Motor neuron (in vitro differentiated cells): ENCODE measurements at places on chromosomes 3 and 15. TPM values are rescaled to one million over a fixed set of nuclear protein-coding genes. Genes with fewer than 3 reads are reported as not detected.

The GRAMD2A gene
- 0.44 and 1.1 TPM in 2 replicates for total RNA-seq

The PLA2G4B gene
- total RNA-seq, result 6.4 and 7.7 TPM in 2 replicates

The WDR76 gene
- 14.2 and 16.9 TPM in 2 replicates for total RNA-seq

The CAPN3 gene
- total RNA-seq, result 9.2 and 12.7 TPM in 2 replicates

The OR5K3 gene
- total RNA-seq, result not detected in 2 replicates

The TADA3 gene
- total RNA-seq, result 54.3 and 56.2 TPM in 2 replicates

The ARHGEF3 gene
- total RNA-seq, result 47.9 and 51.2 TPM in 2 replicates

The PYGO1 gene
- 0.53 and 1.3 TPM in 2 replicates for total RNA-seq

The ACKR2 gene
- total RNA-seq, result 0.26 and 0.32 TPM in 2 replicates

The CELF6 gene
- 7.1 and 7.4 TPM in 2 replicates for total RNA-seq

The RAD18 gene
- 11.1 and 11.3 TPM in 2 replicates for total RNA-seq

The GASK1A gene
- total RNA-seq, result 0.54 and 0.75 TPM in 2 replicates

DNA sequence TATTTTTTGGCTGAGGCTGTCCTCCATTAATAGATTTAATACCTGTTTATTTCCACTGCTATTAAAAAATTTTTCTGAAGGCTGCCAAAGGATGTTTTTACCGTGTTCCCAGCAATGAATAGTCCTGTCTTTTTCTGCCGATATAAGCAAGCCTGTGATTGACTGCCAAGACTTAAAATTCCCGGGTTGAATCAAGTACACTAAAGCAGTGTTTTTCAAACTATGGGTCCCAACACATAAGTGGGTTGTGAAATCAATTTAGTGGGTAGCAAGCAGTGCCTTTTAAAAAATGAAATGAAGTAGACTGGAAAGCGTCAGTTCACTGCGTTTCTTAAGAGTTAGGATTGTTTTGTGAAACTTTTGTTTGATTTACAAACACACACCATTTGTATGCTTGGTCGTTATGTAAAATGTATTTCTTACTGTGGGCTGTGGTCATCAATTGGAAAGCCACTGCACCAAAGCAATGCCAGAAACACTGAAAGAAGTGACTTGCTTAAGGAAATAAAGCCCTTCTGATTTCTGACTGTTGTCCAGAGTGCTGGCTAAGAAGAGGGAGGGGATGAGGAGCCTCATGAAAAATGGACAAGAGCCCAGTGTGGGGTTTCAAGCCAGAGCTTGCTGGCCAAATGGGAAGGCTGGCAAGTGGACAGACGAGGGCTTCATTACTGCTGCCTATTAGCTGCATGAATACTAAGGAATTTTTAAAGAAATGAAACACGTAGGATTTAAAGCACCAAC, 206.0 kb downstream of the THRB start:
- no peak for ATAC-seq

- ATAC-seq, result no peak
Observed at GRCh38 chr15:58571491-58571890, 139.7 kb downstream of the LIPC start.

GRCh38 chr3:152909180-152909883, 74.4 kb downstream of the P2RY1 start:
- peak; percentile 28 for ATAC-seq

- peak; percentile 36 for ATAC-seq
Observed at GRCh38 chr3:149971403-149972075, 844 bp upstream of the PFN2 start.

DNA sequence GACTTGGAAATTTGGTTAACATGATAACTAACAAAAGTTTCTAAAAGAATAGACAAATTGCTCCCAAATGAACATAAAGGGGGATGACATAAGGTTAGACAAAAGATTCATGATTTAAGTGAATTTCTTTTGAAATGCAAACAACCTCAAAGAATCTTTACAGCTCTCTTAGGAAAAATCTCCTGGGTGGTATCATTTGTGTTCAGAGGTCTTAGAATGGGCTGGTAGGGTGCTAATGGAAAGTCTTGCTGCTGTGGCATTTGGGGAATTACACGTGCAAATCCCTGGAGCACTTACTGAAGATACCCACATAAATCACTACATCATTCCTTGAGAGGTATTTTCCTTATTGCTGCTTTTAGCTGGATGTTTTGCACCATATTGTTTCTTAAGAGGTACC, 14.4 kb upstream of the ROBO2 start:
- no peak for ATAC-seq

DNA sequence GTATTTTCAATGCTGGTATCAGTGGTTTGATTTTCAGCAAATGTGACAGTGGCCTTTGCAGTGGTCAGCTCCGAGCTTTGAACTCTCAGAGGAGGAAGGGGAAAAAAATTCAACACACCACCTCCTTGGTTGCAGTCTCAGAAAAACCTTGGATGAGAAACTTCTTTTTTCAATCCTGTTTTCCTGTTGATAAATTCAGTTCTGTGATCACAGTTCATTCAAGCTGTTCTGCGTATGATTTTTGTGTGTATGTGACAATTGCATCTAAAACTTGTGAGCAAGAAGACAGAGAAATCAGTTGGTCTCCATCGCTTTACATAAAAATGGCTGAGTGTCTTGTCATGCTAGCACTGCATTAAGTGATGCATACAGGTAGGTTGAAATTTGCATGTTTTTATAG, 19.2 kb downstream of the ZBTB38 start:
- ATAC-seq, result no peak

DNA sequence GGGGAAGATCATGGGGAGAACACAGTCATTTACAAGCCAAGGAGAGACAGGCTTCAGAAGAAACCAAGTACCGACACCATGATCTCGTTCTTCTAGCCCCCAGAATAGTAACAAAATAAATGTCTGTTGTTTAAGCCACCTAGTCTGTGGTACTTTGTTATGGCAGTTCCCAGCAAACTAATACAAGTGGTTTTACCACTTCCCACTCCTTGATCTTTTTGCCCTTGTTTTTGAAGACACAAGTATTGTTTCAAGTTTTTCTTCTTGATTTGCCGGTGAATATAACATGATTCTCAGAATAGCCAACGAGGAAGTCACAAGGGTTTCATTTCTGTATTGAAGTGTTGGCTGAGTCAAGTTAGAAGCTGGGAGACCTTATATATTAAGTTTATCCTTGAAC, 220.3 kb downstream of the SOX2 start:
- ATAC-seq, result no peak

GRCh38 chr3:131279577-131279976, 102.0 kb upstream of the NUDT16 start:
- no peak for ATAC-seq

- ATAC-seq, result no peak
Observed at GRCh38 chr3:119901148-119901547, 119.2 kb downstream of the NR1I2 start.

GRCh38 chr3:195001961-195002861, 268.7 kb downstream of the XXYLT1 start:
- ATAC-seq, result peak; percentile 74

- peak; percentile 100 for ATAC-seq
Observed at GRCh38 chr15:92510163-92510882, 116.6 kb downstream of the ST8SIA2 start.

DNA sequence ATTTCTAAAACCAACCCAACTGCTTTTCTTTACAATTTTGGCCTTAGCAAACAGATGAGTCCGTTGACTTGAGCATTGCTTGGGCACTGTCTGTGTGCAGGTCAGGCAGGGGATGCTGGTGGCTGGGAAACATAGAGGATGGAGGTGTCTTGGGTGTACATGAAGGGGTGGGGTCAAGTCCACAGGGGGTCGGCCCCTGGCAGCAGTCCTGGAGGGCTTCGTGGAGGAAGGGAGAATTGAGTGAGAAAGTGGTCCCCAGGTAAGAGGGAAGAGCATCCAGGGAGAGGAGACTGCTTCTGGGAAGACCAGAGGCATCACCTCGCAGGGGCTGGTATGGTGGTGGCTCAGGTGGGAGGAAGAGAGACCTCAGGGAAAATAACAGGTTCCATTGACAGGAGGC, 144.8 kb downstream of the TJP1 start:
- no peak for ATAC-seq

GRCh38 chr3:78004571-78004970, 964.7 kb downstream of the ROBO2 start:
- no peak for ATAC-seq

DNA sequence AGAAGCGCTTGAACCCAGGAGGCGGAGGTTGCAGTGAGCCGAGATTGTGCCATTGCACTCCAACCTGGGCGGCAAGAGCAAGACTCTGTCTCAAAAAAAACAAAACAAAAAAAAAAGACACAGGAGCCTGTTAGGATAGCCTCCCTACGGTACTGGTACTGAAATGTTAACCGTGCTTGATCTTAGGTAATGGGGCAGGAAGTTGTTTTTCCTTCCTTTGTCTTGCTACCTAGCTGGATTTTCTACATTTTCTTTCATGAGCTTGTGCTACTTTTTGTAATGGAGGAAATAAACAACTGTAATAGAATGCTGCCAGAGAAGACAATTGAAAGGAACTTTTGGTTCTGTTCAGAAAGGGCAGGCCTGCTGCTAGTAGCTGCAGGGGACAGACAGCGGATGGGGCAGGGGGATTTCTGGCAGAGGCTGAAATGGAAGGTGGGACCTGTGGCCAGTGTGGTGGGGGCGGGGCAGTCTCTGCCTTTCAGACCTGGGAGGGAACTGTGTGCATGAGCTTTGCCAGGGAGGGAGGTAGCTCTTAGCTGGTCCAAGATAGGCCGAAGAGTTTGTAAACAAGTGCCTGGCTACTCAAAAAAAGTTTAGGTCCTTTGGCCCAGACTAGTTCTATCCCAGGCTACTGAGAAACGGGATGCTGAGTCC, 49.0 kb upstream of the SEMA4B start:
- no peak for ATAC-seq

- ATAC-seq, result peak; percentile 60
Observed at GRCh38 chr3:26281284-26281985, 341.1 kb upstream of the LRRC3B start.

DNA sequence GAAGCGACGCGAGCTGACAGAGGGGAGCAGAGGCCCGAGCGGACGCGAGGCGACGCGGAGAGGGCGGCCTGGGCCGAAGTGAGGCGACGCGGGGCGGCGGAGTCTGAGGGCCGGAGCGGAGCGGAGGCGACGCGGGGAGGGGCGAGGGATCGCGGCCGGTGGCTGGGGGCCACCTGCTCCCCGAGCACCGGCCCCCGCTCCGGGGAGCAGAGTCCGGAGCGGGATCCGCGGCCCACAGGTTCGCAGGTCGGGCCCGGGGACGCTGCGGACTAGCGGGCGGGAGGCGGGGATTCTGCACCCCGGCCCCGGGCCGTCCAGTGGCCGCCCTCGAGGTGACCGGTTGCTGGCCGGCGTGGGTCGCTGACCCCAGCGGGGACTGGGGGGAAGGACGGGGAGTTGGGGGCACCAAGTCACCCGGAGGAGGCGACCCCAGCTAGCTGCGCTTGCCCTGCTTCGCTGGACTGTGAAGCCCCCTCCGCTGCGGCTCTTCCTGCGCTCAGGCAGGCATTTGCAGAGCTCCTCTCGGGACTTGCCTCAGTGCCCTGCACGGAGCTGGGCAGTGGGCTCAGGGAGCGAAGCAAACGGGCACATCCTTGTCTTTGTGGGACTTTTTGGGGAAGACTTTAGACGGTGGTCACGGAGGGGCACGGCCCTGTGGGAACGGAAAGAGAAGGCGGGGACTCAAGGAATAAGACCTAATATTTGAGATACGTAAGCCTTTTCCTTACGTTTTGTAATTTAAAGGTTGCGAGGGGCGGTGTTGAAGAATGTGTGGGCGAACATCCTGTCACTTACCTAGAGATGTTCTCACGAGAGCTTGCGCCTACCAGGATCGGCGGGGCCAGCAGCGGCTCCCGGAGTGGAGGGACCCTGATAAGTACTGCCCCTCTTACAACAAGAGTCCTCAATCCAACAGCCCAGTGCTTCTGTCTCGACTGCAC, 566 bp downstream of the HMCES start:
- peak; percentile 62 for ATAC-seq

- ATAC-seq, result peak; percentile 5
Observed at GRCh38 chr15:25742776-25743547, 120.2 kb downstream of the ATP10A start.

DNA sequence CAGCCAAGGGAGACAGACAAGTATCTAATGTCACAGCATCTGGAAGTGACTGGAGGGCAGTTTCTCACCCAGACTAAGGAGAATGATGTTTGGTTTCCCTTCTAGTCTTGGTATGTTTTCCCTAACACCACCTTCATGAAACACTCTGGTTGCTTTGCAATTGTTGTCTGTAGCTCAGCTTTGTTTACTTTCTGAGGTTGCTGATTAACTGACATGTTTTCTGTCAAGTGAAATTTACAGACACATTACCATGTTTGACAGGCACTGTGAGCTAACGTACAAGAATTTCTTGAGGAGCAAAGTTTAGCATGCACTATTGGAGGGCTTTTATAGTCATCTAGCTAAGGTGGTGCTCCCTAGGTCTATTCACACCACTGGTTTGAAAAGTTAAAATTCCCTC, 131.6 kb upstream of the NECTIN3 start:
- ATAC-seq, result peak; percentile 74

GRCh38 chr3:82596805-82597204, 835.4 kb upstream of the GBE1 start:
- ATAC-seq, result no peak

GRCh38 chr3:129619726-129620162, 13.3 kb upstream of the PLXND1 start:
- no peak for ATAC-seq

DNA sequence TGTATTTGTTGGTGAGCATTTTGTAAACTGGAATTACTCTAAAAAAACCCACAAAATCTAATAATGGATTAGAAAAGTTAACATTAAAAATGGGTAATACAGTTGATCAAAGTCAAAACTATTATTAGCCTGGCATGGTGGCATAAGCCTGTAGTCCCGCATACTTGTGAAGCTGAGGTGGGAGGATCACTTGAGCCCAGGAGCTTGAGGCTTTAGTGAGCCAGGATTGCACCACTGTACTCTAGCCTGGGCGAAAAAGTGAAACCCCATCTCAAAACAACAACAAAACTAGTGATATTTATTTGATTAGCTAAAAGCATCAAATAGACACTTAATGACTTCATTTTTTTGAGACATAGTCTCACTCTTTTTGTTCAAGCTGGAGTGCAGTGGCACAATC, 3.6 kb downstream of the SNX1 start:
- no peak for ATAC-seq

DNA sequence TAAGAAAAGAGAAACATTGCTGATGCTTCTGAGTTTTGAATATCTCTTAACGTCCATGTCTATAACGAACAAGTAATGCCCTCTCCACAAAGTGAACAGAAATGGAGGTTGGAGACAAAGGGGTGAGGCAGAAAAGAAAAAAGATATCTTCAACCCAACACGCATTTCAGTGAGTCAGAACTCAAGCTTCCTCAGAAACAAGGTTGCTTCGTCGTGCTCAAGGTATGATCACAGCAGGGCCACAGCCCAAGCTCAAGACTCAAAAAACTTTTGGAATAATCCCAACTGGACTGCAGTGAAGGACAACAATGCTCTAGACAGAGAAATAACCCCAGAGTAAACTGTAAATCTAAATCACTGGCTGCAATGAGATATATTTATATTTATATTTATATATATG, 18.9 kb downstream of the WNT5A start:
- no peak for ATAC-seq

GRCh38 chr3:21645121-21645897, 105.7 kb downstream of the ZNF385D start:
- no peak for ATAC-seq

GRCh38 chr3:1380926-1381646, 288.3 kb downstream of the CNTN6 start:
- no peak for ATAC-seq

GRCh38 chr3:137807998-137808397, 43.9 kb downstream of the SOX14 start:
- ATAC-seq, result peak; percentile 85
